ENCODE measurements at places on chromosomes 2 and 18.

GRCh38 chr2:172281648-172282570 lies 145.5 kb upstream of the ITGA6 start:
- DNase-seq, result no peak

GRCh38 chr2:71879509-71880184 lies 268.0 kb downstream of the CYP26B1 start:
- peak; percentile 15 for DNase-seq

GRCh38 chr2:240628808-240629618 lies 3.7 kb downstream of the GPR35 start:
- no peak for DNase-seq

GRCh38 chr2:43085929-43086328 lies 140.5 kb downstream of the ZFP36L2 start:
- DNase-seq, result no peak

GRCh38 chr18:56298935-56299334 lies 339.5 kb downstream of the TXNL1 start:
- no peak for DNase-seq

GRCh38 chr2:171325886-171326585 lies 107.8 kb downstream of the METTL8 start:
- DNase-seq, result no peak

DNA sequence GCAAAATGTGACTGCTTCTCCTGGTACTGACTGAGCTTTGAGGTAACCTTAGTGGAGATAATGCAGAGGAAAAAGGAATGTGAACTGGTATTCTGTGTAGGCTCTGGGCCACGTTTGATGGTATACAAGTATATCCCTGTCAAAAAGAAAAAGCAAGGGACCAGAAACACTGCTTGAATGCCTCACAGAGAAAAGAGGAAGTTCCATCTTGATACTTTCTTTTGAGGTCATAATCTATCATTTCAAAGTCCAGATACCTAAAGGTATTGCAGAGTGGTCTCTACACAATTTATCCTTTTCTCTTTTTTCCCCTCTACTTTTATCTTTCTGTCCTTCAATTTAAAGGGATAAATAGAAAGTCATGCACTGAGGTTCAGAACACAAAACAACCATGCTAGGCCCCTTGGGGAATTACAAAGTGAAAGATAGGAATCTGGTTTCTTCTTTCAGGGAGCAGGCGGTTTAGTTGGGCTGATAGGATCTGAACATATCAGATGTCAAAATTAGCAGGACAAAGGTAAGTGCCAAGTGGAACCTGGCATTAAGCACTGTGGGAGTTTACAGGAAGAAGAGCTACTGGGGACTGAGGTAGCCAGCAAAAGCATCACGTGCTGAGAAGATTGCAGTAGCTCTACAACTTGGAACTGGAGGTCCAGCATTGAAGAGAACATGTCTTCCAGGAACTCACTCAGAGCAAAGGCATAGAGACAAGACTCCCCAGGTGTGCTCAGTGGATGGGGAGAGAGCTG lies 121.2 kb downstream of the LYPD6 start:
- no peak for DNase-seq

GRCh38 chr2:27270131-27270530 lies 5.1 kb upstream of the DNAJC5G start:
- no peak for DNase-seq

- DNase-seq, result no peak
These were observed 66.7 kb downstream of the DNMT3A start for GRCh38 chr2:25274868-25275574.

- DNase-seq, result no peak
These were observed 180.9 kb upstream of the TWIST2 start for GRCh38 chr2:238667008-238667407.

GRCh38 chr18:379681-380330 lies 112.0 kb upstream of the THOC1 start:
- peak; percentile 60 for DNase-seq

GRCh38 chr2:74000666-74001065 lies 16.0 kb downstream of the TET3 start:
- no peak for DNase-seq

- DNase-seq, result peak; percentile 26
These were observed 494.9 kb upstream of the LRATD1 start for GRCh38 chr2:14137643-14138042.

DNA sequence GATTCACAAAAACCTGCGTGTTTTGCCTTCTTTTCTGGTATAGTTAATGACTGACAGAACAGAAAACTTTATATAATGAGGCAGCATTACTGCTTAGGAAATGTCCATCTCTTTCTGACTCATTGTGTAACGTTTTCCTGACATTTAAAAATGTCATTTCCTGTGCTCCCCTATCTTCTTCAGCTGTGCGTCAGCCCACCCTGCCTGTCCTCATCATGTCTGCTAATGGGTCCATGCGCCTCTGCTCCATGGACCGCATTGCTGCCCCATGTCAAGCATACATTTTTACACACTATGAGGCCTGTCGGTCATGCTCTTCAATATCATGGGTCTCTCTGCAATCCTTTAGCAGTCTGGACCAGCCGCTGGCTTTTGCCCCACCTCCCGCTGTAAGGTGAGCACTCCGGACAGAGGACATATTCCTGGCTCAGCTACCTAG lies 234.3 kb downstream of the CDCA7 start:
- DNase-seq, result no peak

DNA sequence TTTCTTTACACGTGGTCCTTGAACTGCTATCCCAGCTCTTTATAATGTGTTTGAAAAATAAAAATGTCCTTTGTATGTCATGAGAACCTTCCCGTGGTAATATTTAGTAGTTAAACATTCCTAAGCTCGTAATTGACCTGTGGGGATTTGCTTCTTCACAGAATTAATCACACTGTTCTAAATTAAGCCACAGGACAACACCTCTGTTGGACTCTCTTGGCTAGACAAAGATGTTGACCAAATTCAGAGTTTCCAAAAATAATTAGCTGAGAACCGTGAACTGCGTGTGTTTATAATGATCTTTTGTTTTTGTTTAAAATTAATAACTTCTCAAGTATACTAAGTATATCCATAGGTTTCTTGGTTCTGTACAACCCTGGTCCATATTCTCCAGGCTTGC lies 146.1 kb downstream of the GBX2 start:
- DNase-seq, result no peak

- DNase-seq, result no peak
These were observed 116.2 kb downstream of the RIF1 start for GRCh38 chr2:151525821-151526373.

DNA sequence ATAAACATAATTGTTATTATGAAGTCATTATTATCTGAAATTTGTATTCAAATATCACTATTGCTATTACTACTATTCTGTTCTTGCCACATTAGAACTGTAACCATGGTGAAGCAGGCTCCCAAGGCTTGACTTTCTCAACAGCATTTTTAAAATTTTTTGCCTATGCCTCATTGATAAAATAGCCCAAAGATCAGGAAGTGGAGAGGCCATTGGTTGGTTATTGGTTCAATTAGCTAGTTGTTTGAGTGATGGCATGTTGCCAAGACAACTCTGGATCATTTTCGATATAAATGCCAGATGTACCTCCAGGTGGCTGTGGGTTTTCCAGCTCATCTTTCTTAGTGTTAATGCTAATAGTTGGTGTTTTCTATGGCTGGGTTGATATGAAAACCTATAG lies 513.5 kb downstream of the TRIB2 start:
- DNase-seq, result no peak

Data from retina (tissue), 1 donor.